ENCODE measurements at places on chromosomes 12 and 14.

GRCh38 chr12:106235770-106236169, 12.1 kb downstream of the CKAP4 start:
- no peak for DNase-seq

- DNase-seq = no peak
Observed at GRCh38 chr12:109817627-109818231, 15.5 kb downstream of the TRPV4 start.

DNA sequence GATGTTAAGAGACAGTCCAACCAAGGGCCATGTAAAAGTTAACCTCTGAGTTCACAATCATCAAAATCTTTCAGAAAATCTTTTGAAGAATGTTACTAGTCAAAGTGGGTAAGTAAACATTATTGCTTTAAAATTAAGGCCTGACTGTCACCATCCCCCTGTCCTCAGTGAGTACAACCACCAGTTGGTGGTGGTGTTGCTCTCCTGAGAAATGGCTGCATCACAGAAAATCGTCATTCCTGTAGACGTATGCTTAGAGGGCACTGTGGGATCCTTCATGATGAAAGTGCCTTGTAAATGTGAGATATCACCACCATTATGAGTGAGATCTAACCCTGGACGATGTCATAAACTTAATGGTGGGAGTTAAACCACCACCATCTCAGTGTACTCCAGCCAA, 451.2 kb downstream of the RPS29 start:
- no peak for DNase-seq

- DNase-seq = no peak
Observed at GRCh38 chr14:97336179-97336578, 539.0 kb downstream of the VRK1 start.

GRCh38 chr12:32292151-32292550, 107.2 kb upstream of the FGD4 start:
- DNase-seq = no peak
